ENCODE measurements at places on chromosomes 3 and 15.

DNA sequence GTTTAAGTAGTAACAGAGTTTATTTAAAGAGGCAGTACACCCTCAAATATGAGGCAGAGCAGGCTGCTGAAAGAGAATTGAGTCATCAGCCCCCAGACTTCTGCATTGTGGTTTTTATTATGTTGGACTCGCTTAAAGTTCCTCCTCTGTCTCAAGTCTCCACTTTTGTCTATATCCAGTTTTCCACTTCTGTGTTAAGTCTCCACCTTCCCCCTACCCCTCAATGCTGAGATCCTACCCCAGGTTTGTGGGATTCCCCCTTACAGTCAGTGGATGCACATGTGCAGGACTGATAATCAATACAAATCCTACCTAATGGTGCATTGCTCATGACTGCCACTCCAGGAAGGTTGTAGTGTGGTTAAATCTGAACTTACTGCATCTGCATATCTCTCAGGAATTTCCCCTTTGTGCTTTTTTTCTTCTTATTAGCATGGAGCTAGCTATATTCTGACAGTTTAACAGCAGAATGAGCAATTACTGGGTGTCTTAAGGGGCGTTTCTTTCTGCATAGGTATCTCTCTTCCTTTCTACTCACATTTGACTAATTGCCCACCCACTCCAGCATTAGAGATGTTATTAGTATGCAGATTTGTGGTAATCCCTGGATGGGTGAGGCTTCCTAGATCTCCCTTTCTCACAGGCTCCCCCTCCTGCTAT is 11.9 kb upstream of the CD200R1L start:
- no peak for DNase-seq

DNA sequence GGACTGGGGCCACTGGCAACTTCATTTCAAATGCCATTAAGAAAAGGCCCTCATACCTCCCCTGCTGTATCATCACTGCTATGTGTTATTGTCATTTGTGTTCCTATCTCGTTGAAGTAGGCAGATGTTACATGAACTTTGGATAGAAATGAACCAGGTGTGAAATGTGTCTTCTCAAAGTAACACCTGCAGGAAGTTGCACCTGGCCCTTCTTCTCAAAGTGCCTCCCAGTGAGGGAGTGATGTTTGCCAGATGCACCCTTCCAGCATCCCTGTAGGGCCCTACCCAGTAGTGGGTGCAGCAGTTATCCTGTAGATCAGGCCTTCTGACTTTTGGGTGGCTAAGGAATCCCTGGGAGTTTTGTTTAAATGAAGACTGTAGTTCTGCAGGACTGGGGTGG is 197.7 kb upstream of the CTNNB1 start:
- DNase-seq = no peak

- DNase-seq = no peak
Observed at GRCh38 chr15:51252671-51253070, 85.7 kb downstream of the CYP19A1 start.

GRCh38 chr15:63425426-63425985 is 43.9 kb upstream of the CA12 start:
- no peak for DNase-seq

DNA sequence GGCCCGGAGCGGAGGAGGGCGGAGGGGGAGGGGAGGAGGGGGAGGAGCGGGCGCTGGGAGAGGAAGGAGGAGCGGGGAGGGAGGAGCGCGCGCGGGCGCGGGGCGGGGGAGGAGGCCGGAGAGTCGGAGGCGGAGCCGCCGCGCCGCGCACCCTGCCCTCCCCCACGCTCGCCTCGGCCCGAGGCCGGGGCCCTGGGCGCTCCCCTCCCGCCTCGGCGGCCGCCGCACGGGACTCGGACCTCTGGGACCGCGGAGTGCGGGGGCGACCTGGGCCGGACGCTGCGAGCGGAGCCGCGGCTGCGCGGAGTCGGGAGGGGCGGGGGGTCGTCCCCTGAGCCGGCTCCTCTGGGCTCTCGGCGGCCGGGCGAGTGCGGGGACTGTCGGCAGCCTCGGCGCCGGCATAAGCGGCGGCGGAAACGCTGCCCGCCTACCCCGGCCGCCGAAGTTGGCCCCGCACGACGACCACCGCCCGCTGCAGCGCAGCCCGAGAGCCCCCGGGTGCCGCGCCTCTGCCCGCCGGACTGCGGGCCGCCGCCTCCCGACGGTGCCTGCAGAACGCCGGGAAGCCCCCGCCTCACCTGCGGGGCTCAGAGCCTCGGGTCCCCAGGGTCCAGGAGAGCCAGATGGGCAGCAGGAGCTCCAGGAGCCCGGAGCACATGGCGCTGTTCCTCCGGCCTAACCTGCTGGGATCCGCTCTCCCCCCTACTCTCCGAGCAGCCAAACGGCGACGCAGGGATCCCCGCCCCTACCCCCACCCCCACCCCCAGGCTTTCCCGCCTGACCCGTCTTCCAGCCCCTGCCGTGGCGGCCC is 406 bp upstream of the GABRB3 start:
- DNase-seq = no peak

DNA sequence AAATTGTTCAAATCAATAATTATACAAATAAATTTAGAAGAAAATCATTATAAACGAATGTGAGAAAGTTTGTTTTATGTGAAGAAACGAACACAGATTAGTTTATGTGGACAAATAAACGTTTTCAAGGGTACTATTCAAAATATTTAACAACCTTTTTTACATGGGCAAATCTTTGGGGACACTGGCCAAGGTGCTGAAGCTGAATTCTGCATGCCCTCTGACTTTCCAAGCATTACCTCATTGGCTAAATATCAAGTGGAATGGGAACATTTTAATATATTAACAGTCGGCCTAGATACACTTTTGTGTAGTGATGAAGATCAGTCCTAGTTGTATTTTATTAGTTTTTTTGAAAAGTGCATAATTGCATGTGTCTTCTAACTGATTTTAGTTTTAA is 636.4 kb upstream of the DPPA4 start:
- DNase-seq = no peak

DNA sequence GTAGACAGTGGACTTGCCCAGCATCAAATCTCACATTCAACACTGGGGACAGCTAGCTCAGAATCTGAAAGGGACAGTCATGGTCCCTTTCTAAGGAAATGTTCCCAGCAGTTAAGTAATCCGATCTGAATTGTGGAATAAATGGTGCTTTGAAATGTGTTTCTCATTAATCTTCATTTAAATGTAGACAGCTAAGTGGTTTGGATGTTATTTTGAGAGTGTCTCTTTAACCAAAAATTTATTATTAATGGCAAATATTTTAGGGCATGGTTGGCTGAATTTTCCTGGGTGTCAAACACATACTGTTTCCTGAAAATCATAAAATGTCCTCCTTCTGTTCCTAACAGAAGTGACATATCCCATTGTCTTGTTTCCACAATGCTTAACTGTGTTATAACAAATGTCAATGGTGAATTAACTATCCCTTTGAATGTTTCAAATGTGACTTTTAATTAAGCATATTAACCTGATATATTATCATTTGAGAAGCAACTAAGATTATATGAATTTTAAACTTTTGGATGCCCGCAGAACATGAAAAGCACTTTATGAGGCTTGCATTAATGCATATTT is 210.8 kb downstream of the CHST2 start:
- no peak for DNase-seq

DNA sequence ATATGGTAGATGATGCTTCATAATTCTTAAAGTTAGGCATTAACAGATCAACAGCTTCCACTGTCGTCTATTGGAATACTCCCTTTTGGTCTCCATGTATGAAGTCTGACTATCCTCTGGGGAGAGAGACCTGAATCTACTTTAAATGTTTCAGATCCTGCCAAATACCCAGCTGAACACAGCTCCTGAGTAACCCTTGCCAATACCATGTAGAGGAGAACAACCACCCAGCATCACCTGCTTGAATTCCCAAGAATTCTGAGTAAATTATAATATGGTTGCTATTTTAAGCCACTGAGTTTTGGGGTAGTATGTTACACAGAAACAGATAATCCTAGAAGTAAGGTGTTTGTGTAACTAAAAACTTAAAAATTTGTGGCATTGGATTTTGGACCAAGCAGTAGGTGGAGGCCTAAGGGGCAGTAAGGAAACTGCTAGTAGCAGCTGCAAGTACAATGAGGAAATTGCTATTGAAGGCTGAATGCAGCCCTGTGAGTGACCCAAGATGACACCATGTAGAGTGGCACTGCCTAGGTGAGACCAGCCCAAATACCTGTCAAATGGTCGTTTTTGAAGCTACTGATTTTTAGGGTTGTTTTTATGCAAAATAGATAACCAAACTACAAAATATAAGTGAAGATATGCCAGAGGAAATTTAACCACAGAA is 30.9 kb downstream of the NRG4 start:
- no peak for DNase-seq

DNA sequence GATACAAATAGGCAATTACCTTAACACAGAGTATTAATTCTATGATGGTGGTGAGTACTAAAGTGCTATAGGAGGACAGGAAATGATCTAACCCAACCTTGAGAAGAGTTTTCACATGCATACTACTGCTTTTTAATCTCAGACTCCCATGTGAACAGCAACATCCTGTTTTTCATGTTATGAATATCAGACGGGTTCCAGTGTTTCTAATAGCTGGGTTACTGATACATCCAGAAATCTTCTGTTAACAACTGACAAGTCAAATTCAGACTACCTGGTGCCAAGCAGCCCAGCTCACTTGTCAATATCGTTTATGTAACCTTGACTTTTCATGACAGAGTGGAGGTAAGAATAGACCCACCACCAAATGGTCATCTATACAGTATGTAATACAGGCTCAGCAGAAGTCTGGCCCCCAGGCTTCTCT is 220.2 kb upstream of the COL8A1 start:
- DNase-seq = no peak

DNA sequence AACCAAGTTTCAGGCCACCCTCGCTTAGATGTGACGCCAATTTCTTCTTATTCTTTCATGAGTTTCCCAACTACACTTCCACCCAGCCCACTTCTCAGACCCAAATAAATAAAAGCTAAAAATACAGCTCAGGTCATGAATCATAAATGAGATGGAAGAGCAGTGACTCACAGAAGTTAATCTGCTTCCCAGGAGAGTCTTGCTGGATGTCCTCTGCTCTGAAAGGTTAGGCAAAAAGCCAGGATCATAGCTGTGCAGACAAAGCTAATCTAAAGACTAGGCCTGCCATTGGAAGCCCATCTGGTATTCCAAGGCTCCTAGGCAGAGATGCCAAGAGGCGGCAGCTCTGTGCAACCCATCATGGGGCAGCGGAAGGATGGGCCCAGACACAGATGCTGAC is 24.1 kb downstream of the SHC4 start:
- DNase-seq = no peak

- no peak for DNase-seq
Observed at GRCh38 chr3:21894459-21895340, 143.7 kb upstream of the ZNF385D start.

- no peak for DNase-seq
Observed at GRCh38 chr3:139559541-139559940, 20.0 kb upstream of the RBP1 start.

GRCh38 chr3:72999951-73000350 is 3.3 kb downstream of the PPP4R2 start:
- no peak for DNase-seq

GRCh38 chr3:116947148-116947547 is 237.6 kb downstream of the TUSC7 start:
- DNase-seq = no peak

- DNase-seq = no peak
Observed at GRCh38 chr3:185067173-185067572, 85.7 kb downstream of the C3orf70 start.

Measured in T-helper 2 cell (primary cell).